Left lung (tissue), 14 donors: ENCODE measurements at places on chromosomes 2 and 18. TPM values are rescaled to one million over a fixed set of nuclear protein-coding genes. Genes with fewer than 3 reads are reported as not detected.

SRSF7 gene
- total RNA-seq, result 83.3 TPM

VWC2L gene
- total RNA-seq, result not detected

CD226 gene
- 4.6 TPM for total RNA-seq

ANKRD62 gene
- 0.20 TPM for total RNA-seq

TCF23 gene
- 0.50 TPM for total RNA-seq

ANO7 gene
- total RNA-seq, result 1.3 TPM

ALPI gene
- total RNA-seq, result not detected
